ENCODE measurements at places on chromosomes 6 and 20. TPM values are rescaled to one million over a fixed set of nuclear protein-coding genes. Genes with fewer than 3 reads are reported as not detected.

PDE10A gene
- total RNA-seq: 10.7 TPM

DNA sequence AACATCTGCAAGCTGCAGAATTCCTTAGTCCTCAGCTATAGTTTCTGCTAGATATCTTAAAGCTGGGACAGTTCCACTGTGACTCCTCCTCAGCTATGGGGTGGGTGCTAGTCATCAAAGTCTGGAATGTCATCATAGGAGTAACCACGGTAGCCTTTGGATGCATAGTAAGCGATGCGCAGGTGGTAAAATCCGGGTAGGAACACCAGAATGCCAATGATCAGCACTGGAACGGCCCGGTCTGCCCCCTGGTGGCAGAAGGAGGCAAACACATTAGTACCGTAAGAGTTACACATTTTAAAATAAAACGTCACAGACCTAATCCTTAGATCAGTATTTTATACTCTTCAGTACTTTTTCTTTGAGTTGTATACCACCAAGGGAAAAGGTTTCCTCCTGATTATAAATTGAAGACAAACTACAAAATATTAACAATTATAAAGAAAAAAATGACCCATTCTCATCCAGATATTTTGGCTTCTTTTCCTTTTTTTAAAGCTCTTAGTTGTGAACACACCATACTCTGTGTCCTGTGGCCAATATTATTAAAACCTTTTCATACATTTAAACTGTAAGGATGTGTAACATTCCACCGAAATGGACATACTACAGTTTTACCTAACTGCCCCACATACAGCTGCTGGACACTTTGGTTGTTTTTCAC, 18.9 kb downstream of the PCNA start:
- peak; percentile 92 for DNase-seq

HSPA1A gene
- total RNA-seq: 157 TPM

DNA sequence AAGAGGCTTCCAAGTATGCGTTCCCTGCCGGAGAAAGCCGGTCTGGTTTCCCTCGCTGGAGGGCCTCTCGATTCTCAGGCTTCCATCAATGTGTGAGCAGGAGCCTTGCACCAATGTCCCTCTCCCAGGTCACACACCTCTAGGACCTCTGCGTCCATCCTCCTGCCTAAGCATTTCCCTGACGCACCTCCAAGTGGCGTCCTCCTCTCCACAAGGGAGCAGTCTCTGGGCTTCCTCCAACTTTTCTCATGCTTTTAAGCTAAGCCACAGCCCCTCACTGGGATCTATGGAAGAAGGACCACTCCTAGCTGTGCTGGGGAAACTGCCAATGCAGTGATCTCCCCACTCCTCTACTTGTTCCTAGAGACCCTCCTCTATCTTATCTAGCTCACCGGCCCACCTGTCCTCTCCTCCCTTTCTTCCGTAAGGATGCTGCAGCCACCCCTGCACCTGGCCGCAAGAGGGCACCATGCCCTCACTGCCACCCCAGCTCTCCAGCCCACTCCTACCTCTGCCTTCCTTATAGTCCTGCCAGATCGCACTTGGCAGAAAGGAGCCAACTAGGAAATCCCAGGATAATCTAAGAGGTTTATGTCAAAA, 258.7 kb downstream of the LRFN2 start:
- no peak for DNase-seq

RIN2 gene
- 49.2 TPM for total RNA-seq

SLC22A16 gene
- total RNA-seq: 1.00 TPM

FOXA2 gene
- total RNA-seq: not detected

DNA sequence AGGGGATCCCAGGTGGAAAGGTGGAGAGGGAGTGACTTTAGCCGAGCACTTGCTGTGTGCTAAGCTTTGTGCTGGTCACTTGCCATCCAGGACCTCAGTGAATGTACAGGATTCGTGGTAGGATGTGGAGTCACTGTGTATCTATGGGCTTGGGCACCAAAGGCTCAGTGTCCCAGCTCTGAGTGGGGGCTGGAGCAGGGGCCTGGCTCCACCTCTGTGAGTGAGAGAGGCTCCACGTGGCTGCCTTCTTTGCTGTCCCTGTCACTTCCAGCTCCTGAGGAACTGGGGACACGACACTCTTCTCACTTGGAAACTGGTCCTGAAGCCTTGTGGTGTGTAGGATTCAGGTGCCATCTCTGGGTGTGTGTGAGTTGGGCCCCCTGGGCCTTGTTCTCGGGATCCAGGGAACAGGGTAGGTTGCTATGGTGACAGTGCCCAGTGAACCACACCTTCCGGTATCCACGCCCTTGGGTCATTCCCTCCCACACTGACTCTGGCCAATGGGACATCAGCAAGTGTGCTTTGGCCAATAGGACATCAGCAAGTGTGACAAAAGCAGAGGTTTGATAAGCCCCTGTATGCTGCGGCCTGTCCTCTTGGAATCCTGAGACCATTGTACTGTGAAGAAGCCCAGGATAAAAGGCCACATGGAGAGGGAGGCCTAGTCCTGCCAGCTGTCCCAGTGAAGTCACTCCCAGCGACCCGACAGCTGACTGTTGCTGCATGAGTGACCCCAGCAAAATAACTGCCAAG, 87.7 kb downstream of the CDH22 start:
- no peak for DNase-seq

- DNase-seq: no peak
These were observed 58.6 kb downstream of the FOXA2 start for GRCh38 chr20:22525821-22526220.

DNA sequence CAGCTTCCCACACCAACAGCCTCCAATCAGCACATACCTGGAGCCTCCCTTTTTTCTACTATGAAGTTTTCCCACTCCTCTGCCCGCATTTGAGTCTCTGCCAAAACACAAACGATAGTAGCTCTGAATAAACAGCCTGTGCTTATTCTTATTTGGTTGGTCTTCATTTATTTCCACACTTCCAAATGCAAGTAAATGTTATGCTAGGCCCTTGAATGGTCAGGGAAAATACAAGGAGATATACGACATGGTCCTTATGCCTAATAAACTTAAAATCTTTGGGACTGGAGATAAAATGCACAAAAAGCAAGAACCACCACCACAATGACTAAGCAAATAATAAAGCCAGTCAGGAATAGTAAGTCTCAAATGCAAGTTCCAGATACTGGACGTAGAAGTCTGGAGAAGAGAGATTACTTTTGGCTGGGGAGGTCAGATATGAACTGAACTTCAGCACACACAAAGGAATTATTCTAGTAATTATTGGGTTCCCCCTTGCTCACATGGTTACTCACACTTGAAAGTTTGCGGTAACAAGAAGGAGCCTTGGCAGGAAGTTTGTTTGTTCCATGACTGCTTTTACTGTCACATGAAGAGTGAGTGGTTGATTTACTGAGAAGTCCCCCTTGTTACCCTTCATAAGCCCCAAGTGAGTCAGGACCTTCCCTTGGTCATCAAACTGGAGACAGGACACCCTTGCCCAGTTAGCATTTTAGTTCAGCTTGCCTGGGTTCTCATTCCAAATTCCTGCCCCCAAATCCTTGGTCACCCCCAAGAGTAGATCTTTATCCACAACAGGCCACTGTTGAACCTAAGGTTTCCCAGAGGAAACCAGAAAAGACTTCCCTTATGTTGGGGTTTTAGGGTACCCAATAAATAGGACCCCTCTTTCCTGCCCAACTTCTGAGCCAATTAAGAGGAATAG, 511.2 kb upstream of the JARID2 start:
- no peak for DNase-seq

- no peak for DNase-seq
These were observed 1357.7 kb upstream of the CITED2 start for GRCh38 chr6:140732155-140732554.

- no peak for DNase-seq
These were observed 5.0 kb upstream of the PTPRK start for GRCh38 chr6:128525406-128525805.

DLL1 gene
- 9.6 TPM for total RNA-seq

GRCh38 chr20:44448753-44449546, 26.7 kb upstream of the TTPAL start:
- no peak for DNase-seq

DNA sequence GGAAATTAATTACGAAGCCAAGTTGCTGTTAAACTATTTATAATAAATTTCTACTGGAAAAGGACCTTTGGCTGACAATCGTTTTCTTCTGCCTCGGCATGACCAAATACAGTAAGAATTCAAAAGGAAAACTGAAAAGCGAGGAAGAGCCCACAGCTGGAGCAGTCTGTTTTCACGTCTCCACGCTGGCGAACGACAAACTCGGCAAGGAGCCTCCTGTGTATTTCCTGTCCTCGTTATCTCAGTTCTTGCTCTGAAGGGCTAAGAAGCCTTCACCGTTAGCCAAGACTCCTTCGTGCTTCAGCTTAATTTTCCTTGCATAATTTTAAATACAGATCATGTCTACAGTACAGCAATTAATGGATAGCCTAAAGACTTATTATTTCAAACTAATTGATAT, 214.3 kb upstream of the PLCB4 start:
- DNase-seq: peak; percentile 85

DNA sequence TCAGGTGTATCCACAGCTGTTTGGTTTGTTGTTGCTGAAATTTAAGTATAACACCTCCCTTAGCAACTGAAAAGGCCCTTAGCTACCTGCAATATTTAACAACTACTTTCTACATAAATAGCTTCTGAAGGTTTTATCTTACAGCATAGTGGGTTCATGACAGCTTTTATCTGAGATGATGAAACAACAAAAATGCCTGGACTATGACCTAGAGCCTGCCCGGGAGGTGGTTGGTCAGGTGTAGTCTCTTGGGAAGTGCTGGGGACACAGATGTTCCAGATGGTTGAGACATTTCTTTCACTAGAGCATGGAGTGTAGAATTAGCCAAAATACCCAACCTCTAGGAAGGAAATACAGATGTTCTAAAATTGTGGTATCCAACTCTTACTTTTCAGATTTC, 705.4 kb downstream of the MAFB start:
- DNase-seq: no peak

GRCh38 chr6:22821664-22822320, 252.4 kb downstream of the HDGFL1 start:
- DNase-seq: no peak
